ENCODE measurements at places on chromosomes 1 and 21.

GRCh38 chr21:31592963-31593560, 66.4 kb upstream of the SOD1 start:
- DNase-seq: peak; percentile 53

DNA sequence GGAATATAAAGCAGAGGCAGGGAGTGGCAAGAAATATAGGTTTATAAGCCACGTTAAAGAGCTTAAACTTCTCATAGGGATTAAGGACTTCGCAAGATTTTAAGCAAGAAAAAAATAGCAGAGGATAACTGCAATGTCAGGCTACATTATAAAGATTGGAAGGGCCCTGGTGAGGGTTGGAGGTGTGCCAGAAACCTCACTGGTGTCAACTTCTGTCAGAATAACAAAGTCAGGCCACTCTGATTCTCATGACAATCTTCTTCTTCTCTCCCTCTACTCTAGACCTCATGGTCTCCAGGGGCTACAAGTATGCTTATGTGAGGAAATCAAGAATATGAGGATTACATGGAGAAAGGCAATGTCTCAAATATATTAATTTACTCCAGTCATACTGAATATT, 32.6 kb upstream of the FMO2 start:
- no peak for DNase-seq

- no peak for DNase-seq
Measured at GRCh38 chr1:171803045-171803444, 21.6 kb downstream of the METTL13 start.

GRCh38 chr1:246537441-246537840, 28.6 kb downstream of the TFB2M start:
- DNase-seq: no peak

GRCh38 chr1:110203021-110203661, 7.0 kb upstream of the KCNC4 start:
- DNase-seq: no peak

GRCh38 chr1:107659961-107660360, 305.0 kb downstream of the VAV3 start:
- no peak for DNase-seq

DNA sequence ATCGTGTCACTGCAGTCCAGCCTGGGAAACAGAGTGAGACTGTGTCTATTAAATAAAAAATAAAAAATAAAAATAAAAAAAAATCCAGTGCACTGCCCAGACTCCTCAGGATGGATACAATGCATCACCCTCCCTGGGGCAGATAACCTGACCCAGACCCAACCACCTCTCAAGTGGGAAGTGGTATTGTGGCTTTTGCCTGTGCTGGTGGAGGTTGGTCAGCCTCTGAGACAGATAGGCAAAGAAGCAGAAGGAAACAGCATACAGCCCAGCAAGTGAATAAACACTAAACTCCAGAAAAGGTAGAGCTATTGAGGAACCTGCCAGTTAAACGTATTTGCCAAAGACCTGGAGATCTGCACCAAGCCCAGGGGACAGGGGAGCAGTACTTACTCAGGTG, 22.0 kb downstream of the HHIPL2 start:
- no peak for DNase-seq

DNA sequence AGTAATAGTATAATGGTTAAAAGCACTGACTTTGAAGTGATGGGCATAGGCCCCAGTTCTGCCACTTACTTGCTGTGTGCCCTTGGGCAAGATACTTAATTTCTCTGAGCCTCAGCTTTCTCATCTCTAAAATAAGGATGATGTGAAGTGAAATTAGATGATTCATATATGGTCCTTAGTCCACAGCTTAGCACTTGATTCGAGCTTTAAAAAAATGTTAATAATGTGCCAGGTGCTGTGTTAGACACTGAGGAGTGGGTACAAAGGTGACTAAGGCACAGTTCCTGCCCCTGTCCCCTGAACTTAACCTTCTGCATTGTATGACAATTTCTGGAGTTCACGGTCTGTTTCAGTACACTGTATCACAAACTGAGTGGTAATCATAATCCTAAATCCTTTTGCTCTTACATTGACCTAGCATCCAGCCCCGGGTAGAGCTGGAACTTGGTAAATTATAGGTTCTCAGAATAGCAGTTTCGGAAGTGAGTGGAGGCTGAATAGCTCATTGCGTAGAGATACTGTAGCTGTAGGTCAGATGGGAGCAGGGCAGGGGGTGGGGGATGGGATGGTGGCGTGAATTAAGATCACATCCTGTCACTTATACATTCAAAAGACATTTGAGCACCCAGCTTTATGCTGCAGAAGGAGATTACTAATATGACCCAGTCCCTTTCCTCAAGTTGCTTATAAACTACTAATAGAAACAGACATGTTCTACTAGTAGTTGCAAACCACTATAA, 1.5 kb downstream of the ZNF691 start:
- no peak for DNase-seq

DNA sequence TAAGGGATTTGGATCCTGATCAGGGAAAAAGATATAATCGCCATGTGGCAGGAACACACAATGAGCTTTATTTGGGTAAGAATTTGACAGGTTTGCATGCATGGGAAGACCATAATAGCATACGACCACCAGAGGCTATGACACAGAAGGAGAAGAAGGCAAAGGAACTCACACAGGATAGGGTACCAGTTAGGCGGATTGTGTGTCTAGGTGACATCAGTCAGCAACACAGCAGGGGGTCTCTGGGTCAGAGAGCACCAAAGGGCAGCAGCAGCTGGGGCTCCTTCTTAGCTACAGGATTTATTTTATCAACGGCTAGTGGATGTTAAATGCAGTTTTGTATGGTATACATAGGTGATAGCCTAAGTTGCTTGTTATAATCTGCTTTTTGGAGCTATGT, 551.3 kb downstream of the KCNT2 start:
- no peak for DNase-seq

- no peak for DNase-seq
Measured at GRCh38 chr1:108865316-108865910, 8.5 kb upstream of the AKNAD1 start.

GRCh38 chr1:221291113-221291512, 411.9 kb downstream of the HLX start:
- DNase-seq: no peak

- DNase-seq: no peak
Measured at GRCh38 chr1:109880971-109881894, 29.4 kb upstream of the CSF1 start.

DNA sequence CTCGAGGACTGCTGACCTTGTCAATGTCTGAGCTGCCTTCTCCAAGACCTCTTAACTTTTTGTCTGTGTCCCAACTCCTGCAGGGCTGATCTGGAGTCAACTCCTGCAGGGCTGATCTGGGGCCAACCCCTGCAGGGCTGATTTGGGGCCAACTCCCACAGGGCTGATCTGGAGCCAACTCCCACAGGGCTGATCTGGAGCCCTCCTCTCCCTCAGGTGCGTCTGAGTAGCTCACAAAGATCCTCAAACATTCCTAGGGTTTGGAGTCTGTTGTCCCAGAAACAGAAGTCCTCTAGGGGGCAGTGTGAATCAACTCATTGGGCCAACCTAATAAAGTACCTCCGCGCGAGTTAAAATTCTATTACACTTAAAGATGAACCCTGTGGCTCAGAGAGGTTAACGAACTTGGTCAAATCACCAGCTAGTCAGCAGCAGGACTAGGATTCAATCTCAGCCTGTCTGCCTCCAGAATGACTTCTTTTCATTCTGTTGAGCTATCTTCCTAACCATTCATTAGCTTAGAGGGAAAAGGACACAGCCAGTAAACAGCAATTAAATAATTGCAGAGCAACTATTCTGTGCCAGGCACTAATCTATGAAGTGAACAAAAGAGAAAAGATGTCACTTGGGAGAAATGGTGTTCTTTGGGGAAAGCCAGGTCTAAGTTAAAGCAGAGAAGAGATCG, 17.2 kb upstream of the RLF start:
- peak; percentile 6 for DNase-seq

DNA sequence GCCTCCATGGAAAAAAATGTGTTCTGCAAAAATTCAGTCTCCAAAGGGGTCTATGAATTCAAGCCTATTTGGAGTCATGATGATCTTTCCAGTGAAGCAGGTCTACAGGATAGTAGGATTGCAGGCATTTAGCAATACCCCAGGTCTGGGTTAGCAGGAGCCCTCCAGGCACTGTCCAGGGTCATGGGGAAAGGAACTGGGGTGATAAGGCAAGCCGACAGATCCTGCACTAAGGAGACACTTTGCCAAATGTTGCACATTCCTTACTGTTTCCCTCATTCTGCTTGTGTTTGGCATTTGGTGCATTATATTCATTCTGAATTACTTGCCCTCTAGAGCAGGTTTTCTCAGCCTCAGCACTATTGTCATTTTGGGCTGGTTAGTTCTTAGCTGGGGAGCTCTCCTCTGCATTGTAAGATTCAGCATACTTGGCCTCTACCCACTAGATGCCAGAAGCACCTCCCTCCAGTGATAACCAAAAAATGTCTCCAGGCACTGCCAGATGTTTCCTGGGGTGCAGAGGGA, 333.3 kb upstream of the PLXNA2 start:
- DNase-seq: no peak

- DNase-seq: no peak
Measured at GRCh38 chr1:51133045-51133444, 31.0 kb downstream of the C1orf185 start.

DNA sequence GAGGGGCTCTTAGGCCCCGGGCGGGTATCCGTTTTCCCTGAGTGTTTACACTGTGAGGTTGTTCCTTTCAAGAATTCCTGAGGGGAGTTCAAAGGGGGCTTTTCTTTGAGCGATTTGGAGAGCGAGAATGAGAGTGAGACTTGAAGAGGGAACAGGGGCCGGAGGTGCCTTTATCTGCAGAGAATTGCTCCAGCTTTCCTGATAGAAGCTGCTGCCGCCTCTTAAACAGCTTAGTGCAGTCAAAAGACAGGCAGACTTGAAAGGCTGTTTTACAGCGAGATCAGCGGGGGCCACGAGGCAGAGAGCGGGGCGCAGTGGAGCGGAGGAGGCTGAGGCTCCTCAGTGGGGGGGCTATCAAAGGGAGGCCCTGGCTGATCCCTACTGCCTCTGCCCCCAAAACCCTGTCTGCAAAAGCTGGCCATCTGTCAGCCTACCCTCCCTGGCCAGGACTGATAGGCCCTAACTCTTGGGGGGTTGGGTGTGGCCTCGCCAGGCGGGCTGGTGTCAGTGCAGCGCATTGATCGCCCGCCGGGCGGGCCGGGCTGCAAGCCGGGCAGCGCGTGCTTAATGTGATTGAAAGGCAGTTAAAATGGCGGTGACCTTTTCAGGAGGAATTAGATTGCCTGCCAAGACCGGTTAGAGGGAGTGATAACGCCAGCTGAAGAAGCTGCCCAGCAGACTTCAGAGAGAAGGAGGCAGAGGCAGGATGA, 36.4 kb downstream of the TMEM53 start:
- DNase-seq: no peak

DNA sequence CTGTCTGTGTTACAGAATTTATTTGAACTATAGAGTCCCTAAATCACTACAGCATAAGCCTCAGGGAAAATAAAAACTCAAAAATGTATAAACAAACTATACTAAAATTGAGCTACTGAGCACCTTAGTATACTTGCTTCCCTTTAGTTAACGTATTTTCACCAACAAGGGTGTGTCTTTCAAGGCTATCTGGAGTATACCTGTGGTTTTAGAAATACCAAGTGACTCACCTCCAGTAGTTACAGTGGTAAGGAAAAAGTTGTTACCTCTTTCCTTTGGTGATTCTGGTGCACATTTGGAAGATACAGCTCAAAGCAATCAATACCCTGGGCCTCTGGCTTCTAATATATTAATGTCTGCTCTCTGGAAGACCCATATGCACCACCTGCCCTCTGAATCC, 68.0 kb upstream of the C1orf105 start:
- no peak for DNase-seq

DNA sequence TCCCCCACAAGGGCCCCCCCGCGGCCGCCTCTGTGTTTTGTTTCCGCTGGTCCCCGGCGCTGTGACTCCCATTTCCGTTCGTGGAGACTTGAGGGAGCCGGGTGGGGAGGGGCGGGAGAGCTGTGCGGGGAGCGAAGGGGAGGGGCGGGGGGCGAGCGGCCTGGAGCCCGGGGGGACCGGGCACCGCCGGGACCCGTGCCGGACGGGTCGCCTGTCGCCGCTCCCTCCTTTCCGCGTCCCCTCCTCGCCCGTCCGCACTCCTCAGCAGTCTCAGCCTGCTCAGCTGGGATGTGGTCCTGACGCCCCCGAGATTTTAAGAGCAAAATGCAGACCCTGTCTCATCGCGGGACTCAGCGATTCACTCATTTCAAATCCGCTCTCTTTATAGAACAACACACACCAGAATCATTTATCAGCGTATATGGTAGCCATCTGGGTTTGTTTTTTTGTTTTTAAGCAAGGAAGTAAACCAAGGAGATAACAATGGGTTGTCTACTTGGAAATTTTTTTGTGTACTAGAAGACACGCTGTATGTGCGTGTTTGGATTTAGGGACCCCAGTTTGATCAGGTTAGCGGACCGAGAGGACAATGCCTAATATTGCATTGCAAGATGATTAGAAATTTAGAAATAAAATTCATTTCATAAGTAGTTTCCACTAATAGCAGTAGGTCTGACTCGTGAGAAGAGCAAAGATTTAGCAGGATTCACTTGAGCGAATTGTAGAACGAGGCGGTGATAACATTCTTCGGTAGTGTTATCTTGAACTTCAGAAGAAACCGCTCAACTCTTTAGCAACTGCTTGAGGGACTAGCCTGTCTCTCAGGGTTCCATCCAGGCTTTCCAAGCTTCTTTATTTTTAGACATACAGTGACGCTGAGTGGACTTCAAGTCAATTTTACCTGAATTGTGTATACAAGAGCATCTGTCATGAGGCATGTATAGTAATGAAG, 1.1 kb downstream of the GABPA start:
- DNase-seq: peak; percentile 95

DNA sequence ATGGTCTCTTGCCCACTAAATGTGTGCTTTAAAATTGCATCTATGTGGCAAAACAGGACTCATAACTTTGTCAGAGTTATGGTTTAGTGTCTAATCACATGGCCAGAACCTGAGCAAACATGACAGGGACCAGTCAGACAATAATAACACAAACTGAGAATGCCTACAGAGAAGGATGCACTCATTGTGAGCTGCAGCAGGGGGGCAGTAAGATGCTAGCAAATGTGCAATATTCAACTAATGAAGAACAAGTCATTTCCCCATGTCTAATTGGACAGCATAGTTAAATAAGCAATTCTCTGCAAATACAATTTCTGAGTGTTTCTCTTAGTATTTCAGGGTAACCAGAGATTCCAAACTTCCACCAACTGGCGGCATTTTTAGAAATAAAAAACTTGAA, 30.8 kb downstream of the SPAG17 start:
- DNase-seq: no peak

- DNase-seq: peak; percentile 60
Measured at GRCh38 chr1:38758820-38759219, 100.8 kb downstream of the RRAGC start.

- no peak for DNase-seq
Measured at GRCh38 chr1:119079881-119080280, 60.6 kb downstream of the WARS2 start.

Measured in caudate nucleus (tissue), 63 donors.